ENCODE measurements at places on chromosomes 2 and 18. TPM values are rescaled to one million over a fixed set of nuclear protein-coding genes. Genes with fewer than 3 reads are reported as not detected.

ANKRD62 gene
- total RNA-seq, result not detected

DNA sequence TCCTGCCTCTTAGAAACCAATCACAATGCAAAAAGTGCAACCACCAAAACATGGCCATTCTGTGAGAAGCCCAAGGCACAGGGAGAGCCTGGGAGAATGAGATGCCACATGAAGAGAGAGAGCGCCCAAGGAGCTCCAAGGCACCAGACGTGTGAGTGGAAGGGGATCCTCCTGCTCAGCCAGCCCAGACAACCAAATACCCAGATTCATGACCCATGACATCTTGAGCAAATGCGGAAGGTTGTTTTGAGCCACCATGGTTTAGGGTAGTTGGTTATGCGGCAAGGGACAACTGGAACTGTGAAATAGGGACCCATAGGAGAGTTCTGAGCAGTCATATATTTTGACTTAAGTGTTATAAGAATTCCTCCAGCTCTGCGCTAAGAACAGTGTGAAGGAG is 7.0 kb downstream of the AFF3 start:
- H3K4me3 ChIP-seq, result no peak overlapping the region
- H3K27me3 ChIP-seq, result no peaks in the 10 kb centered on the region
- no peaks in the 10 kb centered on the region for H3K36me3 ChIP-seq
- H3K4me1 ChIP-seq, result no peaks in the 10 kb centered on the region

GRCh38 chr2:180015951-180016709 is 9.0 kb upstream of the CWC22 start:
- H3K36me3 ChIP-seq, result no peaks in the 10 kb centered on the region
- no peaks in the 10 kb centered on the region for H3K4me1 ChIP-seq
- no peaks in the 10 kb centered on the region for H3K27me3 ChIP-seq
- DNase-seq, result no peak
- no peak overlapping the region for H3K4me3 ChIP-seq

GRCh38 chr2:153871231-153872221 is at the start of gene GALNT13:
Gene GALNT13 (plus strand): TSS chr2:153871922.
- DNase-seq, result peak; percentile 77
- H3K36me3 ChIP-seq, result no peaks in the 10 kb centered on the region
- peak within 1 kb of the TSS; percentile 35 for H3K4me3 ChIP-seq
- peaks cover 8% of the 10 kb centered on the region for H3K4me1 ChIP-seq
- H3K27me3 ChIP-seq, result peaks cover 30% of the 10 kb centered on the region

DNA sequence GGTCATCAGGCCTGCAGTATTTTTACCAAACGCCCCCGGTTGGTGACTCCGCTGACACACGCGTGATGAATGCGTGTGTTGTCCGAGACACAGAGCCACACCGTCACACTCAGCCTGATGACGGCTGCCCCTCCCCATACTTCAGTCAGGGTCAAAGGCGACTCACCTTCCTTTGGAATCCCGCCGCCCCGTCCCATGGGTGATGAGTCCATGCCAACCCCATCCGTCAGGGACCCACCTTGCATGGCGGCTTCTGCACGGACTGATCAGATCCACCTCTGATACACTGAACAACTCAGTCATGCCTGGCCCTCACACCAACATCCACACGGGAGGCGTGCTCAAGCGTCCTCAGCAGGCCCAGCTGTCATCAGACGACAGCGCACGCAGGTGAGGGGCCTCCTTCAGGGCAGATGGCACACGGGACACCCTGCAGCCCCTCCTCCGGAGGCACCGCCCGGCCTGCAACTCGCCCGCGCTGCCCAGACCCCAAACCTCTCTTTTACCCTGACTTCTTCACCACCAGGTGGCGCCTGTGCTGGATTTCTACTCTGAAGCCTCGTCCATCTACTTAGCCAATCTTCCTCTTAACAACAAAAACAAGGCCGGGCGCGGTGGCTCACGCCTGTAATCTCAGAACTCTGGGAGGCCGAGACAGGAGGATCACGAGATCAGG is 89.2 kb downstream of the ZNF516 start:
- H3K27me3 ChIP-seq, result no peaks in the 10 kb centered on the region
- H3K4me3 ChIP-seq, result no peak overlapping the region
- no peak overlapping the region for H3K27ac ChIP-seq
- peaks cover 31% of the 10 kb centered on the region for H3K36me3 ChIP-seq
- peaks cover 11% of the 10 kb centered on the region for H3K4me1 ChIP-seq
- DNase-seq, result no peak

C18orf54 gene
- 4.4 TPM for total RNA-seq

- peak; percentile 54 for DNase-seq
- peaks cover 7% of the 10 kb centered on the region for H3K4me1 ChIP-seq
- peak overlapping the region; percentile 86 for H3K27ac ChIP-seq
- no peaks in the 10 kb centered on the region for H3K27me3 ChIP-seq
- peak overlapping the region; percentile 69 for H3K4me3 ChIP-seq
Measured at GRCh38 chr18:46174342-46175041, 70.3 kb downstream of the HAUS1 start.

GRCh38 chr18:9860682-9861081 is 25.1 kb upstream of the TXNDC2 start:
- H3K27me3 ChIP-seq, result no peaks in the 10 kb centered on the region
- no peaks in the 10 kb centered on the region for H3K36me3 ChIP-seq
- no peak overlapping the region for H3K27ac ChIP-seq
- no peak overlapping the region for H3K4me3 ChIP-seq

DNA sequence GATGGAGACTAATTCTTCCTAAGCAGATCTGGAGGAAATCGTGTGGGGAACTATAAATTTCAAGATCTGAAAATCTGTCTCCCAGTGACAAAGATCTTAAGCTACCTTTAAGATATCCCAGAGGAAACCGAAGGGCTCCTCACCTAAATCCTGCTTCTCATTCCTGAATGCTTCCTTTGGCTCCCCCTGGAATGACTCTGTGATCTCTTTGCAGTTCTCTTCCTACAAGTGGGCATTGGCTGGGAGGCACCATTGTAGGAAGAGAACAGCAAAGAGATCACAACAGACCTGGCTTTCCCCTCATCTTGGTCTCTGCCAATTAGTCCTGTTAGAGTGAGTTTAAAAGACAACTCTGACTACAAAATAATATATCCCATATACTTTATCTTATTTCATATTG is 70.0 kb upstream of the KCNH7 start:
- no peak overlapping the region for H3K4me3 ChIP-seq
- no peaks in the 10 kb centered on the region for H3K27me3 ChIP-seq
- no peaks in the 10 kb centered on the region for H3K36me3 ChIP-seq
- no peaks in the 10 kb centered on the region for H3K4me1 ChIP-seq

GRCh38 chr18:45336448-45336847 is 278.8 kb upstream of the SLC14A2 start:
- no peaks in the 10 kb centered on the region for H3K36me3 ChIP-seq
- H3K27ac ChIP-seq, result no peak overlapping the region
- DNase-seq, result peak; percentile 85
- H3K27me3 ChIP-seq, result no peaks in the 10 kb centered on the region

- no peak overlapping the region for H3K4me3 ChIP-seq
- peaks cover 13% of the 10 kb centered on the region for H3K4me1 ChIP-seq
- peak overlapping the region; percentile 52 for H3K27ac ChIP-seq
- H3K27me3 ChIP-seq, result no peaks in the 10 kb centered on the region
- peaks cover 18% of the 10 kb centered on the region for H3K36me3 ChIP-seq
Measured at GRCh38 chr18:8816220-8816619, 110.9 kb downstream of the MTCL1 start.

VSNL1 gene
- 2.3 TPM for total RNA-seq

LOXL3 gene
- 6.1 TPM for total RNA-seq

DNA sequence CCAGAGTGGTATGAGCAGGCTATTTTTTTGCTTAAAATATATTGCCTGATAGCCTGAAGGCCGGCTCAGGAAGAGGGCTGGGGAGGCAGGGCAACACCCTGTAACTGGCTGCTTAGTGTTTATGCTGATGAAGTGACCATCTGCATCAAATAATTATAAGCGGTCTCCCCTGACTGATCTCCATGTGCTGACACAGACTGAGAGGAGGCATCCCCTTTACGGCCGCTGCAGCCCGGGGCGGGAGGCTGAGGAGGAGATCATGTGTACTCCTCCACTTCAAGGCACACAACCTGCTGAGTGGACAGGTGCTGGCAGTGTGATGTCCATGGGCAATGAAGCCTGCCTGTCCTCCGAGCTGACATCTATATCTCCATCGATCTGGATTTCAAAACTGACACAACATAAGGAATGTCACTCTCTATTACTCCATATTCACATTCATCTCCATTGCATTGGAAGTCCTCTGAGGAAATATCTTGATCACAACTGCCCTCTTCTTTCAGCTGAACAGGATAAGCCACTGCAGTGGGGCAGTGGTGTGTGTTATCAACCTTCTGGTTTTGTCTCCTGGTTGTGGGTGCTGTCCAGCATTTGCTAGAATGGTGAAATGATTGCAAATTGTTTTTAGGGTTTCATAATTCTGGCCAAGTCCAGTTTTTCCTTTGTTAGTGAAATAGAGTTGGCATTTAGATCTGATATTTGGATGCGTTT is 143.5 kb downstream of the AQP4 start:
- no peaks in the 10 kb centered on the region for H3K27me3 ChIP-seq
- DNase-seq, result no peak
- no peaks in the 10 kb centered on the region for H3K36me3 ChIP-seq
- no peak overlapping the region for H3K4me3 ChIP-seq

DNA sequence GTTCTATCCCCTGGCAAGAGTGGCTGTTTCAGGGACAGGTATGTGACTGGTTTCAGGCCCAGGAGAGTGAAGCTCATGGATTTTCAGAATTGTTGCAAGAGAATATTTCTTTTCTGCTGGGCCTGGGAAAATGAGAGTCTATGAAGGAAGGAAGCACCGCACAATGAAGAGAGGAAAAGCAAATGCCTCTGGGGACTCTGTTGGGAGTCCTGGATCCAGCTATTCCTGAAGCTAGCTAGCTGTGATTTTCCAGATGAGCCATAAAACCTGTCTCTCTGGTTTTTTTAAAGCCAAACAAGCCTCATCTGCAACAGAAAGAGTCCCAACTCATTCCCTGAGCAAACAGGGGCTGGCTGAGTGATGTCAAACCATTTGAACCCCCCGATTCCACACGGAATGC is 53.7 kb downstream of the CRACDL start:
- H3K4me1 ChIP-seq, result no peaks in the 10 kb centered on the region
- no peak for DNase-seq
- H3K27ac ChIP-seq, result no peak overlapping the region
- no peak overlapping the region for H3K4me3 ChIP-seq
- no peaks in the 10 kb centered on the region for H3K36me3 ChIP-seq
- H3K27me3 ChIP-seq, result peaks cover 2% of the 10 kb centered on the region

DNA sequence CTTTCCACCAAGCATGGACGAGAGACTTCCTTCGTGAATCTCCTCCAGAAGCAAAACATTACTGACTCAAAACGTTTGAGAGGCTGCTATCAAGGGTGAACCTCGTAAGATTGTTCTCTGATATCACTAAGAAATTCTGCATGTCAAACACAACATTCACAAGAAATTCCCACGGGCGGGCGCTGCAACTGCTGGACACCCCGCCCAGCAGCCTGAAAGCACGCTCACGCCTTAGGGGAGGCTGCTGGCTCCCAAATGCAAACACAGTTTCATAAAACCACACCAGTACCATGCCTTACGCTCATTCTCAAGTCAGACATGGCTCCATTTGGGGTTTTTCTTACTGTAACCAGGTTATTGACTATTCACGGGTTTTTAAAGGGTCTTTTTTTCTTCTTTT is 39.0 kb downstream of the MBP start:
- H3K4me1 ChIP-seq, result peaks cover 33% of the 10 kb centered on the region
- no peak overlapping the region for H3K27ac ChIP-seq
- DNase-seq, result no peak
- H3K27me3 ChIP-seq, result peaks cover 5% of the 10 kb centered on the region
- H3K36me3 ChIP-seq, result no peaks in the 10 kb centered on the region

- H3K36me3 ChIP-seq, result no peaks in the 10 kb centered on the region
- no peaks in the 10 kb centered on the region for H3K27me3 ChIP-seq
- peak overlapping the region; percentile 79 for H3K27ac ChIP-seq
- no peak overlapping the region for H3K4me3 ChIP-seq
- H3K4me1 ChIP-seq, result peaks cover 89% of the 10 kb centered on the region
- DNase-seq, result no peak
Measured at GRCh38 chr2:42965196-42965595, 172.8 kb upstream of the HAAO start.

DNA sequence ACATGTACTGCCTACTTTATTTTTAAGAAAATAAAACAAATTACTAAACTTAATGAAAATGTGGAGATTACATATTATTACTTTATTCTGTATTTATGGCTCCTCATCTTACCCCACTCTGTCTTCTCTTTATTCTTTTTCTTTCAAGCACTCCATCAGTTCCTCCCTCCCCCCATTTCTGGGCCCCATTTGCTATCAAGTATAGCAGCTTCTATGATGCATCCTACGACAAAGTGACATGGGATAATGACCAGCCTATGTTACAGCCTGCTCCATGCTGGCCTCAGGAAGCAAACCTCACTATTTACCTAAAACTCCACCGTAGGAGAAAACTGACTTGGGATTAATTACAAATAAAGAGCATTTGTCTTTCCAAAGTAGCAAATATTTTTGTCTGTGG is 58.8 kb downstream of the RND3 start:
- no peaks in the 10 kb centered on the region for H3K36me3 ChIP-seq
- no peaks in the 10 kb centered on the region for H3K4me1 ChIP-seq
- no peak overlapping the region for H3K4me3 ChIP-seq
- no peak overlapping the region for H3K27ac ChIP-seq
- no peak for DNase-seq
- H3K27me3 ChIP-seq, result no peaks in the 10 kb centered on the region

GDF7 gene
- 0.62 TPM for total RNA-seq

DNA sequence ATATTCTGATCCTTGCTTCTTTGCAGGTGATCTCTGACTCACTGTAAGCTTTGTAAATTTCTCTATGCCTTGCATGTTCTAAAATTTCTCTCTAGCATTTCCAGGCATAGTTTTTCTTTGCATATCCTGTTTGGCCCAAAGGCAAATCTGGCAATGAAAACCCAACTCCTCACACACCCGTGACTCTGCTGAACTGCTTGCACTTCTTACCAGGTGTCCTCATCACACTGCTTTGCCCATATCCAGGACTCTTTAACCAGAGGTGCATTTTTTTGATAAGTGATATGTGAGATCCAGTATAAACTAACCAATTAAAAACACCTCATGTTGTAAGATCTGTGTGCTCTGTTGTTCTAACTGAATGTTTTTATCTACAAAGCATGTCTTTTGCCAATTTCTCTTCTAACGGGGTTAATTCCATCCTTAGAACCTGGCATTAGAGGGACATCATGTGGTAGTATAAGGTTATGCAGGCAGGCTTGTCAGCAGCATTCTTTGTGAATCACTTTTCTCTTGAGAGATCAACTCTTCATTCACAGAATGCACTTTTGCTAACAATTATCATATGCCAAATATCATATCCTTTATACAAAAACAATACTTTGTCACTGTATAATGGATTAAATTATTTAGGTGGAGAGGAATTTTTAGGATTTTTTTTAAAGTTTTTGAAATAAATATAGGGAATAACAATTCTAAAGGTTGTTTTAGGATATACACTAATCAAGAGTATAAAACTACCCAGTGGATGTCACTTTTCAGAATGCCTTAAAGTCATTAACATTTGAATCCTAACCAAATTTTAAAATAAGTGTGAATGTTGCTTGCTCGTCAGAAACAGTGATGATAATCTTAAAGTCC is 20.8 kb upstream of the TMX3 start:
- no peaks in the 10 kb centered on the region for H3K4me1 ChIP-seq
- H3K27me3 ChIP-seq, result no peaks in the 10 kb centered on the region
- H3K27ac ChIP-seq, result no peak overlapping the region
- no peak overlapping the region for H3K4me3 ChIP-seq
- DNase-seq, result peak; percentile 67
